ENCODE measurements at places on chromosomes 2 and 18.

- DNase-seq = no peak
Observed at GRCh38 chr2:101754618-101755017, 57.1 kb downstream of the MAP4K4 start.

- no peak for DNase-seq
Observed at GRCh38 chr18:78627551-78628346, 351.9 kb upstream of the SALL3 start.

DNA sequence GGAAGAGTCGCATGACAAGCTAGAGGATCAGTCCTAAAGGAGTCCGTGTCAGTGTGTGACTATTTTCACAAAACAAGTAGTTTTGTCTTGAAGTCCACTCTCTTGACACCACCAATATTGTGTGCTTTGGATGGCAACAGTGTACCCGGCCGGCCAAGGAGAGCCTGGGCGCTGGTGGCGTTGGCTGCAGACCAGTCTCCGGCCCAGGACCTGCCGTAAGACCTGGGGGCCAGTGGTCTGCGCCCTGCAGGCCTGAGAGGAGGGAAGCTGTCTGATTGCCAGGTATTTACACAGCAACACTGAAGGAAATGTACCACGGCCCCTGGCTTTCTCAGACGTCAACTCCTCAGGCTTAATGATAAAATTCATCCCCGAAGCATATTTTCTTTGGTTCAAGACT, 472.4 kb upstream of the SALL3 start:
- DNase-seq = no peak

DNA sequence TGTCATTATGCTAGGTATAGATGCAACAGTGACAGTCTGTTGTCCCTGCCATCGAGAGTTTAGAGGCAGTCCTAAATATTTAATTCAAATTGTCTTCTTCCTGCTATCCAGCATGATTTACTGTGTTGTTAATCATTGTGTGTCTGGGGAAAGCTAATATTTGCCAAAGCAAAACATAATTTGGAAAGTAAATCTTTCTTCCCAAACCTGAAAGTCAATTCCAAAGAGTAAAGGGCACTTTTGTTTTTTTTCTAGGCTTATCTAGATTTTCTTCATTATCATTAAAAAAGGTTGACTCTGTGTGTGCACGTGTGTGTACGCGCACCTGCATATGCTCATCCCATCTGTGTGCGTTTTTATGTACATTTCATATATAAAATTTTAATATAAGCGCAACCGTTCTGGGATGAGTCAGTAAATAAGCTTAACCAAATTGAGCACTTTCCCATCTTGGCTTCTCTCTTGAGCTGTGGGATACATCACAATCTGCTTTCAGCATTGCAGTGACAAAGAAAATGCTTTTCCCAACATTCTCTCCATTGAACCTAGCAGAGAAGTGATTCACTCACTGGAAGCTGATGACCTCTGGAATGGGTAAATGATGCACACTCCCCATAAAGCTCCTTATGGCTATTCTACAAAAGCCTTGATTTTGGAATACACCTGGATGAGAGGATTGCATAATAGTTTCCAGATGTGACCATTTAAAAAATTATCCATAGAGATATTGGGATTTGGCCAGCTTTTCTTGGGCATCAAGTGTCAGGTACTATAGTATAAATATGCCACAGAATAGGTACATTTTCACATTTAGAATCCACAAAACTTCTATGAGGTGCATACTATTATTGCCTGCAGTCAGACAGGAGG, 488.4 kb downstream of the ADCYAP1 start:
- DNase-seq = no peak

- DNase-seq = no peak
Observed at GRCh38 chr2:151568501-151568900, 158.8 kb downstream of the RIF1 start.

DNA sequence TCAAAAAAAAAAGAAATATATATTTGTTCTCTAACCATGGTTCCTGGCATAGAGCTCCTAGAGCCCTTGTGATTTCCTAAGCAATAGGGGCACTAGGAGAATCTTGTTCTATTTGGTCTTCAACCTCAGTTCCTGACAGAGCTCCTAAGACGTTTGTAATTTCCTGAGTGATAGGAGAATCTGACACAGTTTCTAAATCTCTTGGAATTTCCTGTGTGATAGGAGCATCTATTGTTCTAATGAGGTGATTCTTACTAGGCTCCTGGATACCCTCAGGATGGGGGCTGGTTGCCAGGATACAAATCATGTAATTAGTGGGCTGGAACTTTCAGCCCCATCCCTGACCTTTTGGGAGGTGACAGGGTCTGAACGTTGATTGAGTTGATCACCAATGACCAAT, 245.8 kb downstream of the ZEB2 start:
- DNase-seq = no peak

GRCh38 chr2:48530033-48530811, at the start of gene STON1:
STON1 (plus strand) TSS chr2:48530154; CDS start chr2:48580634, 50,480 bp downstream.
- no peak for DNase-seq

GRCh38 chr2:190105554-190105953, 43.0 kb upstream of the MSTN start:
- no peak for DNase-seq

- DNase-seq = no peak
Observed at GRCh38 chr2:214995409-214995808, 143.0 kb downstream of the ABCA12 start.

DNA sequence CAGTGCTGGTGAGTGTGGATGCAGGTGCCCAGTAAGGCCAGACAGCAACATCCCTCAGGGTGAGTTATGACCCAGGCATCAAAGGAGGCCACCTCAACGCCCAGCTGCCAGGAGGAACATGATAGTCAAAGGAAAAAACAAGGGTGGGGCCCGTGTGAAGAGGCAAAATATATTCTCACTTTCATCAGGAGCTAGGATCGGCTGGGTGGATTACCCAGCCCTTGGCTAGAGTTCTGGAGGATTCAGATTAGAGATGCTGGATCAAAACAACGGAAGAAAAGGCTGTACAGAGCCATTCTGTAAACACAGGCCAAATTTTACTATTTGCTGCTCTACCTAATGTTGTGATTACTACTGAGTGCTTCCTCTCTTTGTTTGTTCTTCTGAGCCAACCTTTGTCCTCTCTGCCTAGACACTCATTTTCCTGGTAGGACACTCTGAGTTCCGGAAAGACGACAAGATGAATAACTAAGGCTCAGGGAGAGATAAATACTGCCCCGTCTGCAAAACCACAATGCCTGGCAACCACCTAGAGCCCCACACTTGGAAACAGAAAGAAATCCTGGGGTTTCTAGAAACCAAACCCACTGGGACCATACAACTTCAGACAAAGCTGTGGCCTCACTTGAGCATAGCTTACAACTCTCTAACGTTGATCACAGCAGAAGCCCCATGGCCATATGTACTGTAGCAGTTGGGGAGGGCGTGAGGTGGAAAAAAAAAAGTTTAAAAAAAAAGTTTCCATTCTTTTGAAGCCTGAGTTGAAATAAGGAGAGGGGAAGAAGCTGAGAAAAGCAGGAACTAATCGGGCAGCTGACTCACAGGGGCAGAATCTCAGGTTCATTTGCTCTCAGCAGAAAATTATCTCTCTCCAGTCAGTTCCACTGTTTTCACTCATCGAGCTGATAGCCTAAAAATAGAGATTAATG, 17.8 kb upstream of the PMAIP1 start:
- no peak for DNase-seq

GRCh38 chr2:54619660-54620231, 103.7 kb upstream of the EML6 start:
- no peak for DNase-seq

DNA sequence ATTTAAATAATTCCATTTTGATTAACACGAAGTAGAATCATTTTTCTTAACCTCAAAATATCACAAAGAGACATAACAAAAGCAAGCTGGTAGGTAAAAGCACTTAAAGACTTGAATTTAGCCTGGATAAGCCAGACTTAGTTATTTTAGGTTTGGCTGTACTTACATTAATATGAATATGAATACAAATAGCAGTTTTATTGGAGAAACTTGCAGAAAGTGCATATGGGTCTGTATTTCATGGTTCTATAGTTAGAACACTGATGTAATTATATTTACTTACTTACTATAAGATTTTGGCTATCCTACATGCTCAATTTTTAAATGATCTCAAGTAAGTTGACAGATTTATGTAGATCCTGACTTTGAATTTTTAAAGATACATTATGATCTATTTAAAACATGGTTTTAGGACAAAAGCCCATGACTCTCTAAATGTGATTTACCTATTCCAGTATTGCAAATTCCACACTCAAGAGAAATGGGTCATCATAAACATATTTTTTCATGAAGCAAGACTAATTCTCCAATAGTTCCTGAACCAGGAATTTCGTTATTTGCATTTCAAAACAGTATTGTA, 1575.4 kb upstream of the NXPH2 start:
- no peak for DNase-seq

GRCh38 chr2:76808732-76809131, 713.4 kb downstream of the LRRTM4 start:
- DNase-seq = no peak

DNA sequence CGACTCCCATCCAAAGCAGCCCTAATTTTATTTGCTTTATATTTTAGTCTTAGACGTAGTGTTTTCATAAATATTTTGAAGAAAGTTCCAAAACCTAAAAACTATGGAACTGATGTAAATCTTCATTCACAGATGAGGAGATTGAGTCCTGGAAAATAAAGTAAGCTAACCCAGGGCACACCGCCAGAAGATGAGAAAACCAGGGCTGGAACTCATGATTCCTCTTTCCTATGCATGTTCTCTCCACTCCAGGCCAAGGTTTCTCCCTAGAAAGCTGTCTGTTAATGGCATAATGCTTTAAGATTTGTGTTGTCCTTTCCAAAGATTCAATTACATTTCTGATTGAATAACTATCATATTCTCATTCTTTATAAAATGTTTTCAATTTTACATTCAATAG, 78.4 kb upstream of the ZC3H15 start:
- DNase-seq = no peak

- DNase-seq = no peak
Observed at GRCh38 chr18:39730606-39731005, 2165.0 kb upstream of the CELF4 start.

DNA sequence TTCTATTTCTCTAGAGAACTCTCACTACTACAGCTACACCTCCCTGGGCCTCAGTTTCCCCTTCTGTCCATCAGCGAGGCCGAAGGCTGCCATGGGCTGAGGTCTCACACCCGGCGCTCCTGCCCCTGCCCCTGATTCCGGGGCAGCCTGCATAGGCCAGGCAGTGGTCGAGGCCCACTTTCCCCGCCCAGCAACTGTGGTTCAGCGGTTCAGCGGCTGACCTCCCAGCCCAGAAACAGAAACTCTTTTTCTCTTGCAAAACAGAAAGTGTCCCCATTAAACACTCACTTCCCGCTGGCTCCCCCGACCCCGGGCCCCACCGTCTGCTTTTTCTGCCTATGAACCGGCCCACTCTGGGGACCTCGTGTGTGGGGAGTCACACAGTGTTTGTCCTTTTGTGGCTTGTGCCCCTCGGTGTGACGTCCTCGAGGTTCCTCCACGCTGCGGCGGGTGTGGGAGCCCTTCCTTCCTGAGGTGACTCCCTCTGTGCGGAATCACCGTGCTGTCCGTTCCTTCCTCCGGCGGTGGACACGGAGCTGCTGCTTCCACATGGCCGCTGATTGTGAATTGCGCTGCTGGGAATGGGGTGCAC, 16.0 kb downstream of the PDCD1 start:
- DNase-seq = no peak

DNA sequence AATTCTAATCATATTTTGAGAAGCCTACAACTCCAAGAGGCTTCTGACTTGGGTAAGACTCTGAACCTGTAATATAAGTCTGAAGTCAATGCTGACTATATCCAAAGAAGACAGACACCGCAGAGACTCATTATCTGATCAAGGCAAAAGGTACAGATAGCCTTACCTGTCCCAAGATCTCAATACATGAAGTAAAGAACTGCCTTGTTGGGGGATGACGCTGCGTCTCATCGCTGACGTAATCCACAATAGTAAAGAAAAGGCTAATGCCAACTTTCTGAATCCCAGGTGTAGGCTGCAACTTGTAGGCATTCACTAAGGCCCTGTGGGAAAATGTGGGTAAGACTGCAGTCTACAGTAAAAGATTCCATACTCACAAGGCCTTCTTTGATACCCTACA, 62.1 kb downstream of the SIGLEC15 start:
- no peak for DNase-seq

GRCh38 chr2:10717628-10718027, 3.8 kb upstream of the ATP6V1C2 start:
- peak; percentile 44 for DNase-seq

- DNase-seq = no peak
Observed at GRCh38 chr18:22346953-22347605, 70.6 kb downstream of the CTAGE1 start.

DNA sequence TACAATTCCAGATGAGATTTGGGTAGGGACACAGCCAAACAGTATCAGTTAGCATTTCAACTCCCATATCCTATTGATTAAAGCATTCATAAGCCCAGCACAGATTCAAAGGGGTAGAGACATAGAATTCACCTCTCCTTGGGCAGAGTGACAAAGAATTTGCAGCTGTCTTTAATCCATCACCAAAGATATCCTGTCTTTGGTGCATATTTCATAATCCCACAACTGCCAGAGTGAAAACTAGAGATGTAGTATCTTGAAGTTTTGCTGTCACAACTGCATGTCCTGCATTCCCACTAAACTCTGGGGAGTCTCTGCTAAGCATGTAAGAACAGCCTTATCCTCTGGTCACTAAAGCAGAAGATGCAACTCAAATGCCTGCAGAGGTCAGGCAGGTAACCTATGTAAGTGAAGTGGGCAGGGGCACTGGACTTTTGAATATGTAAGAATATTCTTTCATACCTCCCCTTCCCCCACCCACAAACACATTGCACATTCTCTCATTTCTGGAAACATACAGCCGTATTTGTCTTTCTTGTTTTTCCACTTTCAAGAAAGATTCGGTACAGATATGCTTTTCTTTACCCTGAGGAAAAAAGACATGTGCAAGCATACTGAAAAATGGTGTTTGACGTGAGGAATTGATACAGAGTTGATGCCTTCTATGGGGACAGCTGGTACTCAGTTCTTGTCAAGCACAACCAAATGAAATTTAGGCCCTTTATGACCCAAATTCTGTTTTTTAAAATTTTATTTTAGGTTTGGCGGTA, 283.1 kb downstream of the SP3 start:
- no peak for DNase-seq

- DNase-seq = no peak
Observed at GRCh38 chr18:46574000-46574742, 82.8 kb downstream of the LOXHD1 start.

- DNase-seq = no peak
Observed at GRCh38 chr2:218265626-218266025, 4.3 kb downstream of the AAMP start.

GRCh38 chr2:110755491-110756078, 23.2 kb downstream of the ACOXL start:
- no peak for DNase-seq

- no peak for DNase-seq
Observed at GRCh38 chr2:62305421-62306176, 109.7 kb downstream of the B3GNT2 start.

- no peak for DNase-seq
Observed at GRCh38 chr2:9995059-9995458, 43.6 kb downstream of the GRHL1 start.

GRCh38 chr2:127401757-127402695, 14.3 kb upstream of the MAP3K2 start:
- no peak for DNase-seq
